Type B pancreatic cell (in vitro differentiated cells): ENCODE measurements at places on chromosomes 3 and 15.
A peak's percentile ranks its signal among the peaks of the same experiment; 100 is the strongest.

- peak overlapping the region; percentile 4 for H3K27ac ChIP-seq
- peaks cover 42% of the 10 kb centered on the region for H3K4me1 ChIP-seq
These were observed 108.3 kb downstream of the P3H2 start for GRCh38 chr3:190012314-190012782.

GRCh38 chr15:77504306-77504705, 83.6 kb downstream of the HMG20A start:
- DNase-seq = no peak
- H3K4me3 ChIP-seq = no peak overlapping the region
- H3K27ac ChIP-seq = no peak overlapping the region
- no peaks in the 10 kb centered on the region for H3K27me3 ChIP-seq

DNA sequence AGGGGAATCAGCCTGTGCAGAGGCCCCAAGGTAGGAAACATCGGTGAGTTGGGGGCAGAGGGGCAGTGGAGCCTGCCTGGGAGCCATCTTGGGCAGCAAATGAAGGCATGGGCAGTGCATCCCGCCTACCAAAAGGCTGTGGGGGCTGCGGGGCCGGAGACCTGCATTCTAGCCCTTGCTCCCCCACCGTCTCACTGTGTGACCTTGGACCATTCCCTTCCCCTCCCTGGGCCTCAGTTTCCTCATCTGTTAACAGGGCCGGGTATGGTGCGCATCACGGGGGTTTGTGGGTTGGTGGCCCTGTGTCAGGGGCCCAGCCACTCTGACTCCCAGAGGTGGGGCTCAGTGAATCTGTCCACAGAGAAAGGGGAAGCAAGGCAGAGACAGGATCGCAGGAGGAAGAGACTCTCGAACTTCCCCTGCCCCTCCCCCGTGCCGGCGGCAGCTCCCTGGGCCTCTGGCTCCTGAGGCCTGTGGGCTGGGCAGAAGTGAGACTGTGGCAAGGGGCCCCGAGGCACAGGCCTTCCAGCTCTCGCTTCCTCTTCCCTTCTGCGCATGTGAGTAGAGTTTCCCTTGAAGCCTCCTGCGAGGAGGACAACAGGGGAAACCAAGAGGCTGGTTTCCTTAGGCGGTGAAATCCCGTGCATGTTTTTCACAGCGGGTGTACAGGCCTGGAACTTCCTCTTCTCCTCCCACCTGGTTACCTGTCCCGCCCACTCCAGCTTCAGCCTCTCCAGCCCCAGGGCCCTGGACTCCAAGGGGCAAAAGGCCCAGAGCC, 42.9 kb downstream of the IDH2 start:
- no peak for DNase-seq
- peak overlapping the region; percentile 76 for H3K27ac ChIP-seq
- peaks cover 4% of the 10 kb centered on the region for H3K36me3 ChIP-seq
- H3K4me3 ChIP-seq = no peak overlapping the region
- H3K4me1 ChIP-seq = peaks cover 54% of the 10 kb centered on the region

- no peaks in the 10 kb centered on the region for H3K36me3 ChIP-seq
- DNase-seq = no peak
- H3K4me1 ChIP-seq = no peaks in the 10 kb centered on the region
- H3K27me3 ChIP-seq = no peaks in the 10 kb centered on the region
These were observed 115.4 kb downstream of the NEK10 start for GRCh38 chr3:27253831-27254230.

DNA sequence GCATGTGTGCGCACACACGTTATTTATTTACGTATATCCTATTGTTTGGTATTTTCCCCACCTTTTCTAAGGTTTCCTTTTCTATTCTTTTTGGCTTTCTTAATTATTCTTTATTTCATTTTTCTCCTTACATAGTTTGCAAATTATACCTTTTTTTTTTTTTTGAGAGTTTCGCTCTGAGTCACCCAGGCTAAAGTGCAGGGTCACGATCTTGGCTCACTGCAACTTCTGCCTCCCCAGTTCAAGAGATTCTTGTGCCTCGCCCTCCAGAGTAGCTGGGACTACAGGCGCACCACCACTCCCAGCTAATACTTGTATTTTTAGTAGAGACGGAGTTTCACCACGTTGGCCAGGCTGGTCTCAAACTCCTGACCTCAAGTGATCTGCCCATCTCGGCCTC, 20.0 kb upstream of the CILP start:
- no peaks in the 10 kb centered on the region for H3K4me1 ChIP-seq
- no peak overlapping the region for H3K4me3 ChIP-seq
- no peak overlapping the region for H3K27ac ChIP-seq
- no peaks in the 10 kb centered on the region for H3K36me3 ChIP-seq

DNA sequence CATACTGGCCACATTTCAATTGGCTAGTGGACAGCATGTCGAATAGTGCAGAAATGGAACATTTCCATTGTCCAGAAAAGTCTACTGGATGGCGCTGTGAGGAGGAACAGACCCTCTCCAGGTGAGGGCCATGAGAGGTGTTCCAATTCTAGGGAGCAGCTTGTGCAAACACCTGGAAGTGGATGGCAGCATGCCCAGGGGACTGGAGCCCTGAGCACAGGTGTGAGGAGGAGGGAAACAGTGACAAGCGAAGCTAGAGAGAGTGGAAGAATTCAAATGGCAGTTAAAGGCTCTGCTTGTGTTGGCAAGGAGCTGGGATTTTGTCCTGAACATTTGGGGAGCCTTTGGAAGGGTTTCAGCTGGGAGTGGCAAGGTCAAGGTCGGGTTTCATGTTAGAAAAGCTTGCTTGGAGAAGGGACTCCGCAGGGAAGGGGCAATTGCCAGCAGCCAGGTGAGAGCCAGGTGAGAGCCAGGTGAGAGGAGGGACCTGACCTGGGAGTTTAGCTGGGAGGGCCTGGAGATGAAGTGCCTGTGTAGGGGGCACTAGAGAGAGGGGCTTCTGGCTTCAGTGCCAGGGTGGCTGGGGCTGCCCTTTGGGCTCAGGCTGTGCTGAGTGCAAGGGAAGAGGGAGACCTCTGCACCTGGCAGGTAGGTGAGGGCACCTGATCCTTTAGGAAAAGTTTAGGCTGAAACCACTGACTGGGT, 93.8 kb downstream of the LINGO1 start:
- peak overlapping the region; percentile 48 for H3K27ac ChIP-seq
- peaks cover 27% of the 10 kb centered on the region for H3K4me1 ChIP-seq
- no peaks in the 10 kb centered on the region for H3K36me3 ChIP-seq
- H3K27me3 ChIP-seq = no peaks in the 10 kb centered on the region

DNA sequence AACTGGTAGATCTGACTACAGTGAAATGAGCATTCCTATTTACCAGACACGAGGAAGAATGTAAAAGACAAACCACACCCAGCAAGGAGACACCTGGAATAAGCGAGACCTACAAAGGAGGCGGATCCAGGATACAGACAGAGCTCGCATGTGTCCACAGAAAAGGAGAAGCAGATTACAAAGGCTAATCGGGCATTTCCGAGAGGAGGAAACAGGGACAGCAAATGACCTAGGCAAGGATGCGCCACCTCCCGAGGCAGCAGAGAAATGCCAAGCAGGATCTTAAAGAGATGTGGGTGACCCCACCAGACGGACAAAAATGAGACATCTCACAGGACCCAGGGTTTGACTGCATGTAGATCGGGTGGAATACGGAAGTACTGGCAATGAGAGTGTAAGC, 63.2 kb upstream of the IQSEC1 start:
- H3K4me3 ChIP-seq = no peak overlapping the region
- H3K36me3 ChIP-seq = no peaks in the 10 kb centered on the region
- no peak for DNase-seq
- H3K4me1 ChIP-seq = peaks cover 6% of the 10 kb centered on the region

DNA sequence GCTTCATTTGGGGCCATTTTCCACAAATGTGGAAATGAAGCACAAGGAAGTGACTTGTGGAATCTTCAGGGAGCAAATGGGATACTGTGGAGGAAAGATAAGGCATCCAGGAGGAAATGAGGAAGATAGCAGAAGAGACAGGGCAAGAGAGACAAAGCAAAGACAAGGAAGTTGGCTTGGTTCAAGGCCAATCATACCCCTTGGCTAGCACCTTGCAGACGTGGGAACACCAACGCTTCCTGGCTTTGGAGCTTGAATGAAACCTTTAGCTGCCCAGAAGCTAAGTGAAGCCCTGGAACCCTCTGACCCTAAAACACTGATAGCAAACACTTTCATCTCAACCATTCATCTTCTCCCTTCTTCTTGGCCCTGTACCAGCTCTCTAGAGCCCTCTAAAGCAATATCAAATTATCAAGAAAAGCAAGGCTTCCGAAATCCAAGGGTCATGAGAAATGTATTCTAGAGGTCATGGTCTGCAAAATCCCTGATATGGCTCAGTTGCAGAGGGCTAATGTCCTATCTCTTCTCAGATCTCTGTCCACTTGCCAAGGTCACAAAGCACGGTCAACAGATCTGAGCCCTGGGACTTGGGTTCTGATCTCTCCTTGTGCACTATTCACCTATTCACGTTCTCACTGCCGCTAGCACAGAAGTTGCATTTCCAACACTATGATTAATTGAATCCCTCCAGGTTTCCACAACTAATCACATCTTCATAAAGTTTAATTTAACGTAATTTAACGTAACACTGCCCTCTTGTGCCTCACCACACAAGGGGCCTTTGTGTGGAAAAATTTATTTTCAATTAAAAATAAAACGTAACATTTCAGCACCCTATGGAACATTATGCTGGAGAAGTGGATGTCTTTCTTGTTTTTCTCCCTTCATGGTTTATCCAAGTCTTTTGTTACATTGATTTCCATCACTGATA, 557.6 kb upstream of the ADAMTS9 start:
- no peak overlapping the region for H3K27ac ChIP-seq
- H3K4me3 ChIP-seq = no peak overlapping the region
- peaks cover 15% of the 10 kb centered on the region for H3K4me1 ChIP-seq
- H3K36me3 ChIP-seq = no peaks in the 10 kb centered on the region
- H3K27me3 ChIP-seq = peaks cover 16% of the 10 kb centered on the region

DNA sequence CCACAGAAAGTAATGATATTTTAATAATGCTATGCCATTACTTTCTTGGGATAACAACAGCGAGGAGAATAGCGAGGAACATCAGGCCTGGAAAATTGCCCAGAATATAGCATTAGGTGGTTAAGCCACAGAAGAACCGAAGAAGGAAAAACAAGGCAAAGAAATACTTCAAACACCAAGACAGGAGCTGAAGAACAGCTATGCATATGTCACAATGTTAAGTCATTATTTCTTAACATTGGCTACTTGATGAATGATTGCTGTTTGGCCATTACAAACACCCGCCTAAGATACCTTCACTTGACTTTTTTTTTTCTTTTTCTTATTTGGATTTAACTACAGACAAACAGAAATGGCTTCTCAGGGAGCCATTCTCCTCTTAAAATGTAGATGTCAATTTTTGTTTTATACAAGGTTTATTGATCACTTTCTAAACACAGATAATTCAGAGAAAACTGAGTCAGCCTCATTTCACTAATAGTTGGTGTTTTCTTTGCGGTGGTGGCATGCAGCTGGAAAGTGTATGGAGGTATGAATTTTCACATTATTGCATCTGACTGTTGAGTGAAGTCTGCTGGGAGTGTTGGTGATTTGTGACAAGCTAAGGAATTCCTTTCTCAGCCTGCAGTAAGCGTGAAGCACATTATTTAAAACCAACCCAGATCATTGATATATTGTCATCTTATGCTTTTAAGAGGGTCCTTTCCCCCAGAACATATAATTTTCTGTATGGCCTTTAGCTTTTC, 705.7 kb upstream of the NR2F2 start:
- H3K27me3 ChIP-seq = peaks cover 3% of the 10 kb centered on the region
- no peak for DNase-seq
- peaks cover 32% of the 10 kb centered on the region for H3K4me1 ChIP-seq

- no peak overlapping the region for H3K4me3 ChIP-seq
- no peaks in the 10 kb centered on the region for H3K4me1 ChIP-seq
- H3K36me3 ChIP-seq = no peaks in the 10 kb centered on the region
- no peak overlapping the region for H3K27ac ChIP-seq
These were observed 1333.0 kb downstream of the ROBO1 start for GRCh38 chr3:78434801-78435200.

GRCh38 chr15:75352186-75353080, 5.6 kb downstream of the NEIL1 start:
- H3K27ac ChIP-seq = no peak overlapping the region
- no peak overlapping the region for H3K4me3 ChIP-seq
- DNase-seq = no peak

- no peaks in the 10 kb centered on the region for H3K36me3 ChIP-seq
- H3K27me3 ChIP-seq = peaks cover 2% of the 10 kb centered on the region
- DNase-seq = no peak
- H3K4me1 ChIP-seq = peaks cover 11% of the 10 kb centered on the region
- H3K4me3 ChIP-seq = no peak overlapping the region
- H3K27ac ChIP-seq = no peak overlapping the region
These were observed 88.1 kb downstream of the IQSEC1 start for GRCh38 chr3:12985148-12985547.

DNA sequence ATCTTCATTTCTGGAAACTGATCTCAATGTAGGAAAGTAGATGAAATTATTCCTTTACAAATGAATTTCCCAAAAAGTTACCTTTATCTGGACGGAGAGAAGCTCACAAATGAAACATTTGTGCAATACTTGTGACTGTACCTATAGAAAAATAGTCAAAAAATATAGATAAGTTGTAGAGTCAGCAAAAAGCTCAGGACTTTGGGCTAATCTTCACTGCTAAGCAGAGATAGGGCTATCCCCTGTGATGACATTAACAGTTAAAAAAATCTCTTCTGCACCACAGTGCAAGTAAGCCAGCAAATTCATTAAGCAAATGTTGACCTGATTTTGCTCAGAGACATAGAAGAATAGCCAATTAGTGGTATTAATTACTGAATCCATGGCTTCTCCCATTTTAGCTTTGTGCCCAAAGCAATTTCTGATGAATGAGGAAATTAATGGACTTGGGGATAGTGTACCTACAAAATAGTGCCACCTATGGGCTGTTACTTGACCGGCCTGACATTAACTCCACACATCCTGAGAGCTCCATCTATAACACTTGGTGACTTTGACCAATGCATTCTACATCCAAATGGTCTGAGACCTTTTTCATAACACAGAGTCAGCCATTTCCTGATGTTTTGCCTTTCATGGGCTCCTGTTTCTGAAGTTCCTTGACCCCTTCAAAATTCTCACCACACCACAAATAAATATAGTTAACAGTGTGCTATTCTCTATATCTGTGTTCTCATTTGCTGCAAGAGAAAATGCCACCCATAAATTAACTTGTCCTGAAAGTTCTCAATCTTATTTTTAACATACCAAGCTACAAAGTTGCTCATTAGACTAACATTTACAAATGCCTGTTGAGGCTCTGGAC, 105.0 kb downstream of the SSR3 start:
- H3K4me1 ChIP-seq = peaks cover 2% of the 10 kb centered on the region
- H3K27ac ChIP-seq = no peak overlapping the region
- no peak overlapping the region for H3K4me3 ChIP-seq
- peaks cover 4% of the 10 kb centered on the region for H3K36me3 ChIP-seq

- DNase-seq = no peak
- H3K4me3 ChIP-seq = peak overlapping the region; percentile 57
- H3K27ac ChIP-seq = peak overlapping the region; percentile 73
These were observed 25.8 kb downstream of the ARHGEF3 start for GRCh38 chr3:56775838-56776555.

- H3K36me3 ChIP-seq = peaks cover 48% of the 10 kb centered on the region
- DNase-seq = no peak
- no peaks in the 10 kb centered on the region for H3K27me3 ChIP-seq
- peaks cover 27% of the 10 kb centered on the region for H3K4me1 ChIP-seq
These were observed 71.6 kb downstream of the FLNB start for GRCh38 chr3:58079773-58080172.
